Cortex of kidney (tissue), 1 donor: ENCODE measurements at places on chromosomes 7 and 10.

GRCh38 chr10:129780901-129781795 is 182.9 kb downstream of the EBF3 start:
- DNase-seq, result no peak

DNA sequence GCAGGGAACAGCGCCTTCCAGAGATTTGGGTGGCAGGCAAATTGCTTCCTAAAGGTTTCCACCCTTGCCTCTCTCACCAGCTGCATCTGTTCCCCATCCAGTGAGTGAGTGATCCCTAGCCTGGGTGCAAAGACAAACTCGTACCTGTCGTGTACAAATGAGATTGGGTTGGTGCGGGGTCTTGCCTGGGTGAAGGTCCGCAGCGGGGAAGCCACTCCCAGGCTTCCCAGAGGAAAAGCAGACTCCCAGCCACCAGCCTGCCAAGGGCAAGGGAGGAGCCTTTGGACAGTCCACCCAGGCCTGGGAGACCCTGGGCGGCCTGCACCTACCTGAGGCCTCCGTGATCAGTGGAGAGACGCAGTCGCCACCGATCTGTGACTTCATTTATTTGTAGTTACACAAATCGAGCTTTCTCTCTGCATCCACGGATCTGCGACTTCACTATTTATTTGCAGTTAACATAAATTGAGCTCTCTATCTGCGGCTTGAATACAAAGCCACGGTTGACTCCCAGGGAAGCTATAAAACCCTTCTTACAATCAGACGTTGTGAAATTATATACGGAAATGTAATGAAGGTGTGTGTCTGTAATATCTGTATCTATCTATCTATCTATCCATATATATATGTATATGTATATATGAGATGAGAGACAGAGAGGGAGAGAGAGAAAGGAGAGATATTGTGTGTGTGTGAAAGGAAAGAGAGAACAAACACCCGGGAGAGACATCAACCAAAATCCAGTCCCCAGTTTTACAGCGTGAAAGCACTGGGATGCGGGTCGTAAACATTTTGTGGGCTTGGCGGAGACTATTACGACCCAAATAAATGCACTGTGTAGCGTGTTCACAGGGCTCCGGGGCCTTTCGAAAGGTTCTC is 3.0 kb upstream of the HOXA7 start:
- no peak for DNase-seq

GRCh38 chr7:100673942-100674410 is 436 bp downstream of the GNB2 start:
- no peak for DNase-seq

GRCh38 chr10:119190353-119190752 is 11.7 kb upstream of the PRDX3 start:
- DNase-seq, result no peak

DNA sequence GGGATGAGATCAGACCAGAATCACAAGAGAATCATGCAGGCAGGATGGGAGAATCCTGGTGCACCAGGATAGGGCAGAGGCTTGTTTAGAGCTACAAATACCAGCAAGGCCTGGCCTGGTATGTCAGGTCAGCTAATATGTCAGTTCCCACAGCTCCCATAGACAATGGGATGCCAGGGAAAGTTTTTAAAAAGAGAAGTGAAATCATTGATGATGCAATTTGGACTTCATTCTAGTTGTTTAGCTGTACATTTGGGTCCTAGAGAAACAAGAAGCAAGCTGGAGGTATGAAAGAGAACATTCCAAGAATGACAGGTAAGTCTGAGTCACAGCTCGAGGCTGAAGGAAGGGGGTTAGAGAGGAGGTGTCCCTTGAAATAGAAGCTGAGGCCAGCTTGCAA is 45.2 kb downstream of the GPR141 start:
- DNase-seq, result no peak

DNA sequence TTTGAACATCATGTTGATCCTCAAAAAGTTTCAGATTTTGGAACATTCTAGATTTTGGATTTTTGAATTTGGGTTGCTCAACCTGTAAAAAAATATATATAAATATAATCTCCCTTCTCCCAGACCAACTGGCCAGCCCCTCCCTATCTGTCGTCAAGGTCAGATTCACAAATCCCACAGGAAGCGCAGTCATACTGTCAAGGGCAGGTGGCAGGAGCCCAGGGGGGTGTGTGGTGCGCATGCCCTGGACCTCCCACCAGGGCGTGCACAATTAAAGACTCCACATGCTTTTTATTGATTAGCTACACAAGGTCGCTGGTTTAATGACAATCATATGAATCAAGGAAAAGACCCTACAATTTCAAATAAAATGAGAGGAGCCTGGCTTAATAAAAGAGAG is 77.0 kb upstream of the EEPD1 start:
- DNase-seq, result no peak

- no peak for DNase-seq
Measured at GRCh38 chr7:137591421-137591837, 247.9 kb upstream of the PTN start.

GRCh38 chr7:36264123-36264801 is 111.2 kb downstream of the EEPD1 start:
- DNase-seq, result no peak
